ENCODE measurements at places on chromosomes 5 and 9.

DNA sequence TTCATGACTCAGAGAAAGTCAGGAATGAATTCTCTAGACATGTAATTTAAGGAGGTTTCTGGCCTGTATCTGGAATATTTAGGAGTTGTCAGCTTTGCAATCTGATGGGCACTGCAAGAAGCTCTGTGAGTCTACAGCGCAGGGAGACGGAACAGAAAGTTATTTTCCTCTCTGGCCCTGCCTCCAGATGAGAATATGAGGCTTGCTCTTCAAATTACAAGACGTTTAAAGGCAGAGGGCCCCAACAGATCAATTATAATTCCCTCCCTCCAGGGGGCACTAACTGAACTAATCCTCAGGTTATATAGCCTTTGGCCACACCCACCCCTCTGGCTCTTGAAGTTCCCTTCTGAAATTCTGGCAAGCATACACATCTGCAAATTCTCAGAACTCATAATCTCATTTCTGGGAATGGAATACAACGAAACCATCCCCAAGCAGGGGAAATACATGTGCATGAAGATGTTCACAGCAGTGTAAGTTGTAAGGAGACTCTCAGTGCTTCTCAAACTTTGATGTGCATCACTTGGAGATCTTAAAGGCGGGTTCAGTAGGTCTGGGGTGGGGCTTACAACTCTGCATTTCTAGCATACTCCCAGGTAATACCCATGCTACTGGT is 307.6 kb downstream of the CWC27 start:
- no peak for DNase-seq

- no peak for DNase-seq
Observed at GRCh38 chr5:71503536-71503935, 48.1 kb downstream of the BDP1 start.

GRCh38 chr9:95724253-95724991 is 151.1 kb upstream of the ERCC6L2 start:
- DNase-seq, result no peak

GRCh38 chr9:136086213-136086881 is 8.7 kb downstream of the NACC2 start:
- peak; percentile 17 for DNase-seq

- DNase-seq, result no peak
Observed at GRCh38 chr5:36367524-36367923, 65.8 kb upstream of the RANBP3L start.

DNA sequence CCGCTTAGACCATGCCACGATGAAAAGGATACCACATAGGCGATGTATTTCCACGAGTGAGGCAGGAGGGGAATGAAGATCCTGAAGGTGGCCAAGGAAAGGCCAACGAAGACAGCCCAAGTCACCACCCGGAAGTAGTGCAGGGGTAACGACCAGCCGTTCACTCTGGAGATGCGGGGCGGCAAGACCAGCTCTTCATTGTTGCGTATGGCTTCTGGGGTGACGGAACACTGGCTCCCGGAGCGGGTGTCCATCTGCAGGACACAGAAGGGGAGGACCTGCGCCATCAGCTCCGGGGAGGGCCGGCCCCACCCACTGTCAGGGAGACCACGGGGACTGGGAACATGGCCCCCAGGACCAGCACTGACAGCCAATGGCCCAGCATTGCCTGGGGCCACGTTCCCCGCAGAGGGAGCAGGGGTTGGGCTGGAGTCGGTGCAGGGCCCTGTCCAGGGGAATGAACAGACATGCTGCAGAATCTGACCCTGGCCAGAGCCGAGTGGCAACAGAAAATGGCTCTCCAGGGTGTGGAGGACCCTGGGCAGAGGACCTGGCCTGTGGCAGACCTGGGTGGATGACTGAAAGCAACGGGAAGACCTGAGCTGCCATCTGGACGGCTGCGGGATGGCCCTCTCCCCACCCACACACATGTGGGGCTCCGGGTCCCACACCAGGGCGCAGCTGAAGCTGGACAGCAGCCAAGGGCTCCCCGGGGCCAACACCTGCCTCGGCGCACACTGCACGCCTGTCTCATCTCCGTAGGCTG is 17.7 kb downstream of the ZDHHC11B start:
- DNase-seq, result no peak

DNA sequence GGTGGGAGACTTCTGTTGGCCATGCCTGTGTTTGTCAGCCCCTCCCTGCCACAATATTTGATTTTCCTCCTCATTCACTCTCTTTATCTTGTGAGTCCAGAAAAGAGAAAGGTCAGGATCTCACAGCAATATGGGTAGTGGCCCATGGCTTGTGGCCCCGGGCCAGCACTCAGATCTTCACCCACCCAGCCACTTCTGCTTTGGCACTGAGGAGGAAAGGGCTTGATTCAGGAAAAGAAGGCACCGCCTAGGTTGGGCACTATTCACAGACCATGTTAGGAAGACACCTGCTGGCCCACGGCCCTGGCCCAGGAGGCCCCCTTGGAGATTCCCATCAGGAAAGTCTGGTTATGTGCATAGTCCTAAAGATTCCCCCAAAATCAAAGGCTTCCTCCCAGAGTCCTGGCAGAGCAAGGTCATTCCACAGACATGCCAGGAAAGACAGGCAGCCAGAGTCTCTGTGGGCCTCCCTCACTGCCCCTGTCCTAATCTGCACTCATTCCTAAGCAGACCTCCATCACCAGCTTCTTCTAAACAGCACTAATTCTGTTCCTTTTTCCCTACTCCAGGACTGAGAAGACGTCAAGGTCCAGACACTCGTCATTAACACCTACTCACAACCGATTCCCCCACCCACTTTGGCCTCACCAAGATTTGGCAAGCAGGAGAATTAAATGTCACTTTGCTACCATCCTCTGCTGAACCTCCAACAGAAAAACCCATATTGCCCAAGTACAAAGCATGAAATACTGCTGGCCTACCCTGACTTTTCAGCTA is 179.3 kb downstream of the DEPDC1B start:
- DNase-seq, result no peak

DNA sequence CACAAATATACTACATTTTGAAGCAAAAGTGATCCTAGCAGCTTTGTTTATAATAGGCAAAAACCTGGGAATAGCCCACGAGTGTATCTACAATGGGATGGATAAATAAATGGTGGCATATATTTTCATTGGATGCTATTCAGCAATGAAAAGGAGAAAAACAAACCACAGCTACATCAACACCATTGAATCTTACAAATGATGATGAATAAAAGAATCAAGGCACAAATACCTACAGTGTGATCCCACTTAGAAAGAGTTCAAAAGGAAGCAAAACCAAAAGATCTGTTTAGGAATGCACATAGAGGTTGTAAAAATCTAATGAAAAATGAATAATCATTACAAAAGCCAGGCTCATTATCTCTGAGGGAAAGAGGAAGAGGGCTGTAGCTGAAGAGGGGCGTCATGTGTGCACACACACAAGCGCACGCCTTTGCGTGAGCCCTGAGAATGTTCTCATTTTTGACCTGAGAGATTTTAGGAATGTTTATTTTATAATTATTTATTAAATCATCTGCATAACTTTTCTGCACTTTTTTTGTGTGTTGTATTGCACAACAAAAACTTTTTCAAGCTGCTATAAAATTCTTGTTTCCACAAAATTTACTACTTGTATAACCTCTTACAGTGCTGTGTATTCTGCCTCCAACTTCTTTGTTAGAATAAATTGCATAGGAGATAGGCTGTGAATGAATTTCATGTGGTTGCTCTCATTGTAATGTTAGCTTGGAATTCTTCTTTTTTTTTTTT is 5.9 kb upstream of the RHOBTB3 start:
- no peak for DNase-seq

DNA sequence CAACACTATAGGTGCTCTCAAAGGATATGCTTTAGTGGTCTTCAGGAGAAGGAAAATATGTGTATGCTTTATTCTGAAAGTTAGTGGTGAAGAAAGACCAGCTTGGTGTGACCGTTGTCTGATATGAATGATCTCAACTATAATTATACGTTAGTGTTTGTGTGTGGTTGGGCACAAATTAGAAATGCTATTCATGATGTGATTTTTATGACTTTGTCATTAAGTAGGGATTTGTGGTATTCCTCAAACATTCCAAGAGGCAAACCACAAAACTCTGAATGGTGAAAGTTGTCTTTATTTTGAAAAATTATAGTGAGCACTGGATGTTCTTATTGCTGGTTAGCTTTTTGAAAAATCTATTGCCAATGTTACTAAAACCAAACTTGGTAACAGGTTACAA is 6.2 kb upstream of the F2R start:
- DNase-seq, result no peak

DNA sequence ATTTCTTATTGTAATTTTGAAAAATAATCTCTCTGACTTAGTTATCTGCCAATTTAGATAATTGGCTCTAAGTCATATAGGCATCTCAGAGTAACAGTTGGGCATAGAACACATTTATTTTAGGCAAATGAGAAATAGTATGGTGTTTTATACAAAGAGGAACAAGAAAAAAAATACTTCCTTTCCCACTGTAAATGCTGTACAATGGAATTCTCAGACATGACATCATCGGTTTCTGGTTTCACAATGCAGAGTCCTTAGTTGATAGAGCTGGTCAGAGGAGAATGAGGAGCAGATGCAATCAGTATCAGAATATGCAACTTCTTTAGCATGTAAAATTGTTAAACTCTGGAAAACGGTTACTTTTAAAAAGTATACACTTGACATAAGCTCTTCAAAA is 49.4 kb downstream of the PLK2 start:
- no peak for DNase-seq

- DNase-seq, result no peak
Observed at GRCh38 chr9:93896093-93896492, 59.1 kb downstream of the BARX1 start.

- DNase-seq, result peak; percentile 24
Observed at GRCh38 chr5:166401391-166401790, 1890.1 kb upstream of the WWC1 start.

GRCh38 chr9:79430619-79431018 is 141.1 kb upstream of the TLE4 start:
- no peak for DNase-seq

- no peak for DNase-seq
Observed at GRCh38 chr5:86749841-86750240, 132.1 kb downstream of the COX7C start.

GRCh38 chr5:11958321-11958720 is 54.1 kb upstream of the CTNND2 start:
- no peak for DNase-seq

- no peak for DNase-seq
Observed at GRCh38 chr5:173279166-173279565, 44.2 kb upstream of the NKX2-5 start.

GRCh38 chr5:96463091-96463490 is 30.0 kb upstream of the PCSK1 start:
- no peak for DNase-seq

- no peak for DNase-seq
Observed at GRCh38 chr5:62475072-62475471, 62.5 kb downstream of the IPO11 start.

DNA sequence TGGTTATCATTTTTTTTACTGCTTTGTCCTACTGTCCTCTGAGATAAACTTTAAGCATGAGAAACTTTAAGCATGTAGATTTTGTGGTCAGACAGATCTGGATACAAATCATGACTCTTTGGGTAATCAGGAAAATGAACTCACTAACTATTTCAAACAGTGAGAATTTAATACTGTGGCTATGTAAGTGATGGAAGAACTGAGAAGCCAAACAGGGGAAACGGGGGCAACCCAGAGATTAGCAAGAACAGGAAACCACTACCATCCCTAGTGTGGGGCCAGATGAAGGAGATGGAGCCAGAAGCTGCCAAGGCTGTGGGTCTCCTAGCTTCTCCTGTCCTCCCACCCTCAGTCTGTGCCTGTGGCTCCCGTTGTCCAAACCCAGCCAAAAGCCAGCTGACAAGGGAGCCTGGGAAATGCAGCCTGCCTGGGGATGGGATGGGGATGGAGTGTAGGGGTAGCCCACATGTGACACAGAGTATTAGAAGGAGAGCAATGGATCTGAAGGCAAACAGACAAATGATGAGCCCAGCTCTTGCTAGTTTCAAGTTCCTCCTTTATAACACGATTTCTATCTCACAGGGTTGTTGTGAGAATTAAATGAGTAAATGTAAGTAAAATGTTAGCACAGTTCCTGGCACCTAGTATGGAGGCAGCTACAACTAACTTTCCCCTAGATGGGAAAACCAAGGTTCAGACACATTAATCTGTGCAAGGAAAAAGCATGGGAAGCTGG is 27.7 kb upstream of the CDC23 start:
- no peak for DNase-seq

DNA sequence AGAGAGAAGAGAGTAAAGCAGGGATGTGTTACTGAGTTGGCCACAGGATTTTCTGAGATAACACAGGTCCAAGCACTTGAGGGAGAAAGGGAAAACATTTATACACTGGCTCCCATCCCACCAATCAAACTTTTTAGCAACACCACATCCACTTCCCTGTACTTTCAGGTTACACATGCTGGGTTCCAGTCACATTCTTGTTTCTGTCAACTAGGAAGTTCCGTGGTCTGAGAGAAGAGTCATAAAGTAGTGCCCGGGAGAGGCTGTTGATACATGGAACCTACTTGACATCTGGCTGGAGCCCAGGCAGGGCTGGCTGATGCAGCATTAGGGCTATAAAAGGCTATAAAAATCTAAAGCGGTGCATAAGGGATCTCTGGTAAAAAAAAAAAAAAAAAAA is 473.9 kb upstream of the COX7C start:
- DNase-seq, result no peak

GRCh38 chr5:2111569-2112105 is 228.9 kb upstream of the IRX4 start:
- DNase-seq, result no peak

DNA sequence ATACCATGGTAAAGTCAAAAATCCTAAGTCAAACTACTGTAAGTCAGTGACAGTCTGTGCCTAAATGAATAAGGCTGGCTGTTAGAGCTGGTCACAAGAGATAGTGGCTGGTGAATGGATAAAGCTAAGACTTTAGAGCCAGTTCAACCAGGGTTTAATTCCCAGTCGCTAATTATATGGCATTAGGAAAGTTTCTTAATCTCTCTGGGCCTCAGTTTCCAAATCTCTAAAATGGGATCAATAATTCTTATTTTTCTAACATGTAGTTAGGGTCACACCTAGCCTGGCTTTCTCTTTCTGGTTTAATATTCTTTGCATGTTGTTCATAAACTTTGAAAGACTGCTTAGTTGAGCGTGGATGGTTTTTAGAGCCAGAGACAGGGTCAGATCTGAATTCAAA is 64.8 kb downstream of the SMIM15 start:
- no peak for DNase-seq

DNA sequence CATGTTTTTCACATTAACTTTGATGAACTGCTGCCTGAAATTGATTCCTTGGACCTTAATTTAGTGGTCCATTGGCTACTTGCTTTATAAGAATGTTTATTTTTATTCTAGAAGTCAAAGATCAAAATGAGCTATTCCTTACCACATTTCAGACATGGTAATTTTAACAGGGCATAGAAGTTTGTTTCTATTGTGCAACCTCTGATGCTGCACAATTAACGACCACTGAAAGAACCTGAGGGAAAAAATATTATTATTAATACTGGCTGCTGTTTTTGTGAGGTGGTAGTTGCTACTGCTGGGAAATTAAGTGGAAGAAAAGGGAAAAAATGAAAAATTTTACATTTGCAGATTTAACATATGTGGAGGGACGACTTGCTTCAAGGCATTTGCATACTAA is 37.9 kb upstream of the RAB3C start:
- no peak for DNase-seq

GRCh38 chr9:115386963-115387770 is 269.2 kb upstream of the TNC start:
- no peak for DNase-seq

Measured in D721Med (cell line).